ENCODE measurements at places on chromosomes 2 and 18.

DNA sequence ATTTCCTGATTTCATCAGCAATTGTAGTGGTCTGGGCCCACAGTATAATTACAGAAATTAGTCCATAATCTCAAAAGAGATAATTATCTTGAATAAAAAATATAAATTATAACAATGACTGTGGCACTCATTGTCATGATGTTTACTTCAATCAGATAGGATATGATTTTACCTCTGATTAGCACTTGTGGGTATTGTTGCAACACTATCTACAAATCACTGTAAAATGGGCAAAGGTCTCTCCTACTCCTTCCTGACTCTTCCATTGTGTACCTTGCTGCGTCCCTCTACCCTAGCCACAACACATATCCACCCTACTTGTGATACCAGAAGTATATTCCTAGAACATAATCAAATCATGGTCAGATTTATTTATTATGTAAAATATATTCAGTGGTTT, 200.9 kb upstream of the TRIB2 start:
- no peak for DNase-seq

- no peak for DNase-seq
Measured at GRCh38 chr2:878245-878930, 72.3 kb upstream of the SNTG2 start.

DNA sequence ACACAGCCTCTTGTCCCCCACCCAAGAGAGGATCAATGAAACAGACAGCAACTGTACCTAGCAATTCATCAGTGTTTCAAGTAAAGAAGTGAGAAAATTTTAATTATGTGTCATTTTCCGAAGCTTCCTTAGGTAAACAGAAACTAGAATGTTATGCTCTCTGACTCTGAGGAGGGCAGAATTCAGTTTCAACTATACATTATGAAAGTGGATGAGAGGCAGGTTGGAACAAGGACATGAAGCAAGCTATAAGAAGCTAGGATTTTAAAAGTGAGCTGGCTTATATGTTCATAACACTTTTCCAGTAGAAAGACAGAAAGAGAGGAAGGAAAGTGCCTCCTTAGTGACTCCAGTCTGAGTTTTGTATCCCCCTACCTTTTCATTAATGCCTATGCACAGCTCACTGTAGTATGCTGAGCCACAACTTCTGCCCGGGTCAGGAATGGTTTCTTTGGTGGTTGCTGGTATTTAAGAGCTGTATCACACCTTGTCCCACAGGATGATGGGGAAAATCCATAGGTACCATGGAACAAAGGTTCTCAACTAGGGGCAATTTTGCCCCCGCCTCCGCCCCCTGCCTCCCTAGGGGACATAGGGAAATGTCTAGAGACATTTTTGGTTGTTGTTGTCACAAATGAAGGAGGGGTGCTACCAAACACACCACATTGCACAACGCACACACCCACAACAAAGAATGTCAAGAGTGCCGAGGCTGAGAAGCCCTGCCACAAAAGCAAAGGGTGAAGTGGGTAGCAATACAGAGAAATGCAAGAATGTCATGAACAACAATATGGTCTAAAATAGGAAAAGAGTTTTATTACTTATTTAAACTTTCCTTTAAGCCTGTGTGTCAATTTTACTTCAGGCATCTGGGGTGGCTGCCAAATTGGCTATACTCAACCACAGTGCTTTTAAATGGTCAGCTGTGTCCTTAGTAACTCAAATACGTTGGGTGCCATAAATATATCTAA, 161.0 kb upstream of the ZFP36L2 start:
- no peak for DNase-seq

- DNase-seq = no peak
Measured at GRCh38 chr2:33785201-33786106, 186.4 kb upstream of the FAM98A start.

Data from stimulated activated CD8-positive, alpha-beta memory T cell treated with anti-CD3 and anti-CD28 coated beads, Interleukin-2, amount 100 ng/mL, for 1 hour (primary cell).